HCT116 (cell line): ENCODE measurements at places on chromosomes 1 and 21. TPM values are rescaled to one million over a fixed set of nuclear protein-coding genes. Genes with fewer than 3 reads are reported as not detected.

DNA sequence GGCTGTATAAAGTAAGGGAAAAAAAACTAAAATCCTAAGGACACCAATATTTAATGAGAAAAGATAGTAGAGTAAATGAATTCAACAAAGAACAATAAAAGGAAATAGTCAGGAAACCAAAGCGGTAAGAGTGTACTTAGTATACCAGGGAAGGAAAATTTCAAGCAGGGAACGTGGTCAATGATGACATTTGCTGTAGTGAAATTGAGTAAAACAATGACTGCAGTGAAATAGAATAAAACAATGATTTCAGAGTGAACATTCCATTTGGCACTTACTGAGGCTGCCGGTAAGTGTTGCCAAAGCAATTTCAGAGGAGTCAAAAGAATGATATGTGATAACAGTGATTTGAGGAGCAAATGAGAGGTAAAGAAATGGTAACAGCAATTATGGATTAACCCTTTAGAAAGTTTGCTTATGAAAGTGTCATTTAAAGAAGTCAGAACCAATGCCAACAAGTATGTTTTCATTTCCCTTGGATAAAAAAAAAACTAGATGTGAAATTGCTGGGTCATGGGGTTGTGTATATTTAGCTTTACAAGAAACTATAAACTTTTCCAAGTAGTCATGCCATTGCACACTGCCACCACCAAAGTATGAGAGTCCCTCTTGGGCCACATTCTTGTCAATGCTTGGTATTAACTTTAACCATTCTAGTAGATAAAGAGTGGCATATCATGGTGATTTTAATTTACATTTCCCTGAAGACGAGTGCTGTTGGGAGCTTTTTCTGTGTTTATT lies 50.5 kb downstream of the VCAM1 start:
- H3K27ac ChIP-seq = no peak overlapping the region
- DNase-seq = no peak
- H3K4me3 ChIP-seq = no peak overlapping the region
- no peaks in the 10 kb centered on the region for H3K4me1 ChIP-seq

- peaks cover 3% of the 10 kb centered on the region for H3K4me1 ChIP-seq
- no peak overlapping the region for H3K4me3 ChIP-seq
- H3K27me3 ChIP-seq = no peaks in the 10 kb centered on the region
- no peak overlapping the region for H3K27ac ChIP-seq
- no peak for DNase-seq
- no peaks in the 10 kb centered on the region for H3K36me3 ChIP-seq
Observed at GRCh38 chr1:201108614-201109013, 3.6 kb downstream of the CACNA1S start.

DNA sequence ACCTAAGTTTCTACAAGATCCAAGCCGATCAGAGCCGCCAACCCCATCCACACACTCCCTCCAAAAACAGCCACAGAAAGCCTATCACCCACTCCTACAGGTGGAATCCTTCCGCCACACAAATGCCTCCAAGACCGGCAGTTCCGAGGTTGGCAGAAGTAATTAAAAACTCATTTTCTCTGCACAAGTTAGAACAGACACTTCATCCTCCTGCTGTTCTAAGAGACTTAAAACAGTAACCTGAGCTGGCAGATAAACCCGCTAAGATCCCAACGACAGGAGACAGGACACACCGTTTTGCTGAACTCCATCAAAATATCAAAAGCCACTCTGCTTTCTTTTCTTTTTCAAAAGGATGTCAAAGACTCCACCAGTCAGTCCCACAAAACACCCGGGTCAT lies 2.8 kb downstream of the SSBP3 start:
- DNase-seq = no peak
- no peak overlapping the region for H3K27ac ChIP-seq
- H3K36me3 ChIP-seq = peaks cover 30% of the 10 kb centered on the region
- H3K4me3 ChIP-seq = no peak overlapping the region
- H3K27me3 ChIP-seq = no peaks in the 10 kb centered on the region

DNA sequence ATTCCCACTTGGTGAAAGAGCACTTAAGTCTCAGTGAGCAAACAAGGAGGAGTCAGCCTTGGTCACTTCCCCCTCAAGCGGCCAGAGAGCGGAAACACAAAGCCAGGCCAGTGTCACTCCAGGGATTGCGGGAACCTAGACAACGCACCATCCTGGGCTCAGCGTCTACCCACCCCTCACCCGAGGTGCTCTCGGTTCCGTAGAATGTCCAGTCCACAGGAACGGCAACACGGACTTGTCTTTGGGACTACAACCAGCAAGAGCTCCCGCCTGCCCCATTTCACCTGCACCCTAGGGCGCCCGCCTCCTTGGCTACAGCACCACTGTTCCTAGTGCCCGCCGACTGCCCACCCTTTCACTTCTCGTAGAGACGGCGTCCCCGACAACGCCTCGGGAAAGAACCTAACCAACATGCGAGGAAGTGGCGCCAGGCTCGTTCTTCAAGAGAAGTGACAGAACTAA lies 509 bp downstream of the GDAP2 start:
- H3K27ac ChIP-seq = peak overlapping the region; percentile 57
- H3K4me1 ChIP-seq = peaks cover 8% of the 10 kb centered on the region; the same call in 1 of the 2 replicates
- peak; percentile 39 for DNase-seq
- peak overlapping the region; percentile 99 for H3K4me3 ChIP-seq
- H3K27me3 ChIP-seq = no peaks in the 10 kb centered on the region

The ACTL8 gene
- 0.69 TPM for total RNA-seq
